ENCODE measurements at places on chromosomes 16 and 17.

GRCh38 chr17:29004081-29004692 lies 1.6 kb downstream of the SEZ6 start:
- no peak for DNase-seq

- DNase-seq, result no peak
Observed at GRCh38 chr16:19527161-19527560, 3.4 kb downstream of the CCP110 start.

GRCh38 chr16:31201582-31202413 lies 762 bp downstream of the PYCARD start:
- DNase-seq, result no peak

GRCh38 chr16:82088483-82088882 lies 53.4 kb downstream of the HSD17B2 start:
- DNase-seq, result no peak

- DNase-seq, result no peak
Observed at GRCh38 chr17:30203471-30203981, 32.0 kb downstream of the SLC6A4 start.

DNA sequence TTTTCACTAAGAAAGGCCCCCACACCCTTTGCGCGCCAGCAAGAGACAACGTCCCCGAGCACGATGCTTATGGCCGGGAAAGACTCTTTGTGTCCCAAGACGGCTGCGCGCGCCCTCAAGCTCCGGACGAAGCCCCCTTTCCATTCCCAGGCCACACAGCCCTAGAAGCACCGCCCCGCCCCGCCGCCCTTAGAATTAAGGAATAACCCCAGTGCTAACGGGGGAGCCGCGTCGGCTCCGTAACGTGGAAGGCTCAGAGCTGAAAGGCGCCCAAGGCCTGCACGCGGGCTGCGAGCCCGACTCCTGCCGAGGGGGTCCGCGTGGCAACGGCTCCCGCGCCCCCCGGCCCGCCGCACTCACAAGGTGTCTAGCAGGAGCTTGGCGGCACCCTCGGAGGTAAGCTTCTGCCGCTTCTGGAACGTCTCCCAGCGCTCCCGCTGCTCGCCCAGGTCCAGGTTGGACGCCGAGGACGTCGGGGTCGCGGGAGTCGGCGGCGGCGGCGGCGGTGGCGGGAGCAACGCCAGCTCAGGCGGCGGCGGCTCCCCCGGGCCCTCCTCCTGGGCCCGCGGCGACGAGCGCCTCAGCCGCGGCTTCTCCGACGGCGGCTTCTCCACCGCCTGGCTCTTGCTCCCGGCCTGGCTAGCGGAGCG lies 477 bp downstream of the CENPV start:
- DNase-seq, result peak; percentile 5

DNA sequence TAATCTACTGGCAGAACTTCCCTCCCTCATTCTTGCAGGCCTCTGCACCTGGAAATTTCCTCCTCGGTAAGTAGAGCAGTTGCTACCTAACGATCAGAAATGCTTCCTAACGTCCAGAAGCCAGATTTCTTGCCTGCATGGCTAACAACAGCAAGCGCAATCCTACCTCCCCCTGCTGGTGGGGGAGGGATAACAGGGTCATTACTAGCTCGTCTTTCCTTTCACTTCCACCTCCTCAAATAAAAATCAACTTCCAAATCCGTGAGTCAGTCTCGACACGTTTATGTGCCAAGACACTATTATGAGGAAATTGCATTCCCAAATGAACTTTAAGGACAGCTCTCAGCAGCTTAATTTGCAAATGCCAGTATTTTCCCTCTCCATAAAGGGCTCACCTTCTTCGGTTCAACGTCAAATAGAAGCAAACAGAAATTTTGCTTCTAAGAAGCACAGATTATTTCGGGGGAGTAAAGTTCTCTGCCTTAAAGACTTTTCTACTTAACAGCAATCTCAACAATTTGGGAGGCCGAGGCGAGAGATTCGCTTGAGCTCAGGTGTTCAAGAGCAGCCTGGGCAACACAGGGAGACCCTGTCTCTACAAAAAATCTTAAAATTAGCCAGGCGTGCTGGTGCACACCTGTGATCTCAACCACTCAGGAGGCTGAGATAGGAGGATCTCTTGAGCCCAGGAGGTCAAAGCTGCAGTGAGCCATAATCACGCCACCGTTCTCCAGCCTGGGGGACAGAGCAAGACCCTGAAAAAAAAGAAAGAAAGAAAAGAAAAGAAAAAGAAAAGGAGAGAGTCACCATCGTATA lies 188.6 kb upstream of the PSMD7 start:
- no peak for DNase-seq

DNA sequence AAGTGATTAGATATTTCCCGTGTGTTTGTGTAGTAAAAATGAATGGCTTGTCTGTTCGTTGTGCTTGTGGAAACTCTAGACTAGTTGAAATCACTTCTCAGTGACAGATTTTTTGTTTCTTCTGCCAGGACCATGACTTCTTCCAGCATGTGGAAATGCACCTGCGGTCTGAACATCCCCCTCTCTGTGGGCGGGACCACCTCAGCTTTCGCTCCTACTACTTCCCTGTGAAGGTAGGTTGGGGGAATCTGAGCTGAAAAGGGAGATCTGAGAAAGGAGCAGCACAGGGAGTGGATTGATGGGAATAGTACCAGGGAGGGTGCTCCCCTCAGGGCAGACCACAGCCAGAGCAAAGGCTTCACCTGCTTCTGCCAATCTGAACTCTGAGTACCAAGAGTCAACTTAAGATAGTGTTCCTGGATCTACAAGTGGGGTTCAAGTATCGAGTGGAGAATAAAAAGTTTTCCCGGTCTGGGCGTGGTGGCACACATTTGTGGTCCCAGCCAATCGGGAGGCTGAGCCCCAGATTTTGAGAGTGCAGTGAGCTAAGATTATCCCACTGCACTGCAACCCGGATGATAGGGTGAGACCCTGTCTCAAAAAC lies 47.5 kb downstream of the SF3B3 start:
- no peak for DNase-seq

Measured in stimulated activated CD8-positive, alpha-beta memory T cell treated with anti-CD3 and anti-CD28 coated beads, Interleukin-12 subunit alpha, Interleukin-12 subunit beta, amount 100 ng/mL, for 1 hour (primary cell).